ENCODE measurements at places on chromosomes 1 and 21.
A peak's percentile ranks its signal among the peaks of the same experiment; 100 is the strongest.

DNA sequence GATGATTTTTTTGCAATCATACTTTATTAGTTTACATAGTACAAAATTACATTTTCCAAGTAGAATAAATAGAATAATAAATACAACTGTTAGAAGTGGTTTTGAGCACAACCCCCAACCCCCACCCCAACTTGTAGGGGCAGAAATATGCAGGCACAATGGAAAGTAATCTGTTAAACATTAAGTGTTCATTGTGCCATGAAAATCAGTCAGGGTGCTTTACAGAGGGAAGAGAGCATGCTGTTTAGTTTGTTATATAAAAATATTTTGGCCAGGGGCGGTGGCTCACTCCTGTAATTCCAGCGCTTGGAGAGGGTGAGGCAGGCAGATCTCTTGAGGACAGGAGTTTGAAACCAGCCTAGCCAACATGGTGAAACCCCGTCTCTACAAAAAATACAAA lies 2.6 kb downstream of the OR10T2 start:
- DNase-seq, result no peak

DNA sequence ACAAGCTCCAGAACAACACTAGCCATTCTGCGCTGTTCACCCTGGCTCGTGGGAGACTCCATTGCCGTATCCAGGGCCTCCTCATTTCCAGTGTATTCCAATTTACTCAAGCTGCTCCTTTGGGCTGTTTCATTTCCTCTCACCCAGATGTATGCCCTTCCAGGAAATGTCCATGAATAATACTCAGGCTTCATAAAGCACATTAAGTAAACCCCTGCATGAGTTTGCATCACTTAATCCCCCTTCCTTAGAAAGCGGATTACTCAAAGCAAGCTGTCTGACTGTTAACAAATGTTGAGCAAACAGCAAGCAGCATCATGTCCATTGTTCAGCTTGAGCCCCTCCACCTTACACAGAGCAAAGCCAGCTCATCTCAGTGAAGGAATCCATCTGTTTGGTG lies 403.6 kb upstream of the PBX1 start:
- no peak for DNase-seq

GRCh38 chr1:159005161-159005560 lies 4.5 kb upstream of the IFI16 start:
- DNase-seq, result no peak

GRCh38 chr1:65266476-65266875 lies 42.9 kb upstream of the DNAJC6 start:
- no peak for DNase-seq

- no peak for DNase-seq
These were observed 65.0 kb downstream of the SYT6 start for GRCh38 chr1:114088392-114089299.

GRCh38 chr21:43644609-43645008 lies 14.7 kb downstream of the HSF2BP start:
- DNase-seq, result no peak

GRCh38 chr1:11979028-11979850 lies 1.0 kb upstream of the MFN2 start:
- no peak for DNase-seq

DNA sequence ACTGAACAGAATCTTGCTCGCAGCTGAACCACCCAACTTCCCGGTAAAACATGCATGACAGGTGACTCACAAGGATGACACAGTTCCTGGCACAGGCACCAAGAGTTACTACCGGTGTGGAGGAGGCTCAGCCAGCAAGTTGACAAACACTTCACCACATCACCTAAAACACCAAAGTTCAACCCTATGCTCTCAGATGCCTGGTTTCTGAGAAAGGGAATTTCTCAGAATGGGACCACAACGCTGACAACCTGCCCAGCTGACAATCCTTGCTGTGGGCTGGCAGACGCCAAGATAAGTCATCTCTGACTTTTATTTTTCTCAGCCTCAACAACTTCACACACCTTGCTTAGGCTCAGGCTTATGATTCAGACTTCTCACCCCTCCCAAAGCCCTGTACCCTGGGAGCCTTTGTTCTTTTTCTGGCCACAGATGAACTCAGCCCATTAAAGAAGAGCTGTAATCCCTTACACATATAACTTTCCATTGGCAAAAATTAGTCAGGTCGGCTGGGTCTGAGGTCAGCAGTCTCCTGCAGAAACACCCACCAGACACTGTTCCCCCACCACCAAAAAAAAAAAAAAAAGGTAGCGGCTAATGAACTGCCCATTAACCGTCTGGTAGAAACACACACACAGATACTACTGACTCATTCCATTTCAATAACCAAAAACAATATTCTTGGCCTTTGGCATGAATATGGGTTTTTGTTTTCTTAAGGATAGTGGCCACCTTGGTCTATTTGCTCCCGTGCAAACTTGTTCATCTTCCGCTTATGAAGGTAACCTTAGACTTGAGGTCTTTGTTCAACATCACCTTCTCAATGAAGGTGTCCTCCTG lies 10.8 kb upstream of the TIAM1 start:
- DNase-seq, result peak; percentile 58

DNA sequence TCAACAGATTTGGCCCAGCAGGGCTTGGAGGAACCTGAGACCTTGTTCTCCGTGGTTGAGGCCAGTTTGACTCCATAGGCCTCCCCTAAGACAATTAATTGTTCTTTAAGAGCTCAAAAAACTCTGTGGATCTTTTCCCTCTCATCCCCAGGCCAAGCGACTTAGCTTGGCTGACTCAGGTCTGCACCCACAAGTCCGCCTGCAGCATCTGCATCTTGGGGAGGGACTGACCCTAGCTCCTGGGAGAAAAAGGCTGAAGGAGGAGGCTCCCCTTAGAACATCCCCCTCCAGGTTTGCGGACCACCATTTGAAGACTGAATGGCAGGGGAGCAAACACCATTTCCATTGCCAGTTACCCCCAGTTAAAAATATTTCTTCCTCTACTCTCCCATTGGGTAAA lies 1.5 kb upstream of the HES2 start:
- DNase-seq, result no peak

DNA sequence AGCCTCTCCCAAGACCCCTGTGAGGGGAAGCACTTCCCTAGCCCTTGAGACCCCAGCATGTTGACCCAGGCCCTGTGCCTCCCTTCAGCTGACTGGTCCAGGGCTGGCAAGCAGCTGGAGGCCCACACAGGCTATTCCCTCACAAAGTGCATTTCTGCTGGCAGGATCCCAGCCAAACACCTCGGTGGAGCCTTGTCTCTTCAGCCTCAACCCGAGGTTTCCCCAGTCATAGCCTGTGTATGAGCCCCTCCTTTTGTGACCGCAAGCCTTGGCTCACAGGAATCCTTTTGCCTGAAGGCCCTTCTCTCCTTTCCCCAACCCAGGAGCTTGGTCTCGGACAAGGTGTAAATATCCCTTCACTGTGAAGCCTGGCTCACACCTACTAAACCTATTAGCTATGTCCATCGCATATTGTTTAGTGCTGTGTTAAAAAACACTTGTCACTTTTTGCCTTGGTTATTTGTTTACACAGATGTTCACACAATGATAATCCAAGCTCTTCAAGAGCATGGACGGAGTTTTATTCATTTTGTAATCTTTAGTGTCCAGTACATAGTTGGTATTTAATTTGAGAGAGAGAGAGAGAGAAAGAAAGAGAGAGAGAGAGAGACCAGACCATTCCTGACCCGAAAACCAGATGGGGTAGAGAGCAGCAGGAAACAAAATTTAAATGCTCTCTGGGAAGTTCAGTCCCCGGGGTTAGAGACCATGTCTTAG lies 8.5 kb upstream of the CD247 start:
- no peak for DNase-seq

GRCh38 chr1:160400646-160401486 lies 502 bp downstream of the VANGL2 start:
- no peak for DNase-seq

DNA sequence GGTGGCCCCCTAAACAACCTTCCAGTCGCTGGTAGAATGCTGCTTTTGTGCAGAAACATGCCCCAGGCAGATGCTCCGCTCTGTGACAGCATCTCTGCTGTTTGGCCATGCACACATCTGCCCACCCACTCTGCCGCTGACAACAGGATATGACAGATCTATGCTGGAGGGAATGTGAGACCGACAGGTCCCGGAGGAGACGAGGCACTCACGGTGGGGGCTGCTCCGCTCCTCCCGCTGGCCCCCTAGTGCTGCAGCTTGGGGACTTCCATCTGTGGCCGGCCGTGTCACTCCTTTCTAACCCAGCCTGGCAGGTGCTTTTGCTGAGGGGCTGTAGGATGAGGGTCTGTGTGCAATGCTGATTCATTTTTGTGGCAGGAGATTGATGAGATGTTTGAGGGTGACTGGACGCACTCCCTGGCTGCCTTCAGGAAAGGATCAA lies 49.1 kb upstream of the DMRTB1 start:
- DNase-seq, result no peak

Data from activated T-helper 1 cell treated with anti-CD3 and anti-CD28 coated beads, Interleukin-2, amount 50 U/mL, for 16 hours (primary cell).